ENCODE measurements at places on chromosomes 7 and 10.

GRCh38 chr10:2197663-2198062 lies 460.3 kb upstream of the ADARB2 start:
- no peak for DNase-seq

DNA sequence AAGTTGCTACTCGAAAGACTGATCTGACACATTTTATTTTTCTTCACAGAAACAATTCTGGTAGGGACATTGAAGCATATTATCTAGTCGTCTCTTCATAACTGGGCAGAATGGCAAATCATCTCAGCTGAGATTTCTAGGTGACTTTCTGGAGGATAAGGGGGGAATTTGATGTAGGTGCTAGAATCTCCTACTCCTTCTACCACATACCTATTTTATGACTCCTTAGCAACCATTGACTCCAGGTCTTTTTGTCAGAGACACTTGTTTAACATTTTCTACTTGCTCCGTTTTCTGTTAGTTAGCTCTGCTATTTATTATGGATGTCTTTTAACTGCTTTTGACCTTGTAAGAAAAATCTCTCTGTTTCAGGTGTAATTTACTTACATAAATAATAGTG lies 380.9 kb upstream of the SEMA3C start:
- no peak for DNase-seq

GRCh38 chr10:34666008-34666704 lies 148.9 kb downstream of the PARD3 start:
- DNase-seq: no peak

DNA sequence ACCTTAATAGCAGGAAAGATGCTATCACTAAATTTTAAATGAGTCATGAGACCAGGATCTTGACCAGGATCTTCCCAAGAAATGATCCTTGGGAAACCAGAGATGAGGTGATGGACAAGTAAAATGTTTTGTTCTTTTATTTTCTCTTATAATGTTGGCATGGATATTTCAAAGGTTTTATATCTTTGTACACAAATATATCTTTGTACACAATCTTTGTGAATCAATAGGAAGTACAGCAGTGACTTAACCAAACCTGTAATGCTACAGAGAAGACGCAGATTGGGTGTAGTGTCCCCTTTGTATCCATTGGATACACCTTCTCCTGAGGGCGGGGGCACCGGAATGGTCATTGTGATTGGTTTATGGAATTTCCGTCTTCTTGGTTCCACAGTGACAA lies 180.1 kb upstream of the CCDC6 start:
- no peak for DNase-seq

DNA sequence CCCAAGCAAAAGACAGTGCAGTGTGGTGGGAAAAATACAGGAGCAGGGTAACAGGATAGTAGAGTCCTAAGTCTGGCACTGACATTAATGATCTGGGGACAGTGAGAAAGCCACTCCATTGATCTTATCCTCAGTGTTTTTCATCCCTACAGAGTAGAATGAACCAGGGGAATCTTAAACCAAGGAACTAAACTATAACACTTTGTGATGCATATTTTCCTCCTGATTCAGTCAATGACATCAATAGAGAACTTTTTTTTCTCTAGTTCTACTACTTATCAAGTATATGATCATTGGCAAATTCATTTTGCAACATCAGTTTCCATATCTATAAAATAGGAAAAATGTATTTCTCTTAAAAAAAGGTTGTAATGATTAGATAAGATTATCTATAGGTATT lies 151.1 kb downstream of the TMEM26 start:
- DNase-seq: no peak

DNA sequence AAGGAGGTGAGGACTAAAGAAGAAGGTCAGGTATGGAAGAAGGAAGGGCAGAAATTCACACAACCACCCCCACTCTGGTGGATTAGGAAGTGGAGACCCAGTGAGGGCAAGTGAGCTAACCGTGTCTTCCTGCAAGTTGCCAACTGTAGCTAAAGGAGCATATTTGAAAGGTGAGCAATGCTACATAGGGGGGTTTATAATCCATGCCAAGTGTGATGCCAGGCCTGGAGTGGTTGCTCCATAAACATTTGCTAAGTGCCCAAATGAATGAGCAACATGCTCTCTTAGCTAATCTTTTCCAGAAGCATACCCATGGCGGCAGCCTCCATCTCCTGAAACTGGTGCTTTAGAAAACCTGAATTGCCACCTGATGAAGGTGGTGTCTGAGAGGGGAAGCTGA lies 121.6 kb downstream of the LRRC18 start:
- no peak for DNase-seq

DNA sequence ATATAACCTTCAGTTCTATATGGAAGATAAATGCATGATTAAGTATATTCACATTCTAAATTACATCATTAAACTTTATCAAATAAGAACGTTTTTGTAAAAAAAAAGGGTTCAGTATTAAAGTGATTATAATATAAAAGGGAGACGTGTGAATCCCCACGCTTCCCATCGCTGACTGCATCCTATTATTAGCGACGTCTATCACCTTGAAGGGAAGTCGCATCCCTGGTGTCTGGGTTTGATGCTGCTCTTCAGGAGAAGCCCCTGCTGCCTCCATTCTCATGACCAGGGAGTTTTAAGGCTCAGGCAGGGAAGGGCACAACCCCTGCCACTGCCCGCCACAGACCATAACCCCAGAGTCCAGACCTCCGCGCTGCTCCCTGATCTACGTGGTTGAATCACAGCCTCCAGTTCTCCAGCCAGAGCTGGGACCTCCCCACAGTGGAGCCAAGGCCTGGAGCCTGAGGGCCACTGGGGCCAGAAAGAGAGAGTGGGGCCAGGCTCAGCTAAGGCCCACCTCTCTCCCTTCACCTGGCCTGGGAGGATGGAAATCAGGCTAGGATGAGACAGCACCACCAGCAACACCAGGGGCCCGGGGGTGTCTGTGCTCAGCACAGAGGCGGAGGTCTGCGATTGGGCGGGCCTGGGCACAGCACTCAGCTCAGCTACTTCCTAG lies 130.6 kb downstream of the TCERG1L start:
- DNase-seq: no peak

DNA sequence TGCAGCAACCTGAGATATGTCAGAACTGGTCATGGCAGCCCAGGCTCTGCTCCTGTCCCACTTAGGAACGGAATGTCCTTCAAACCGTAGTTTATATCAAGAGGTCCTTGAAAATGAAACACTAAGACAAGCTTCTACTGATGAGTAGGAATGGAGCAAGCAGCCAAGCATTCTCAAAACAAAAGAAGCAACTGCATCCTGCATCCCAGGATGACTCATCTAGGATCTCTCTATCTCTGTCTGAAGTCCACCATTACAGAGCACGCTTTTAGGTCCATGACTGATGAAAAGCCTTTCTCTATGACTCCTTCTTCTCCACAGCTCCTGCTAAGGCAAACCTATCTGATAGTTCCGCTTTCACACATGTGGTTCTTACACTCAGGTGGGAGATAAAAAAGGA lies 16.3 kb downstream of the MBL2 start:
- DNase-seq: no peak

DNA sequence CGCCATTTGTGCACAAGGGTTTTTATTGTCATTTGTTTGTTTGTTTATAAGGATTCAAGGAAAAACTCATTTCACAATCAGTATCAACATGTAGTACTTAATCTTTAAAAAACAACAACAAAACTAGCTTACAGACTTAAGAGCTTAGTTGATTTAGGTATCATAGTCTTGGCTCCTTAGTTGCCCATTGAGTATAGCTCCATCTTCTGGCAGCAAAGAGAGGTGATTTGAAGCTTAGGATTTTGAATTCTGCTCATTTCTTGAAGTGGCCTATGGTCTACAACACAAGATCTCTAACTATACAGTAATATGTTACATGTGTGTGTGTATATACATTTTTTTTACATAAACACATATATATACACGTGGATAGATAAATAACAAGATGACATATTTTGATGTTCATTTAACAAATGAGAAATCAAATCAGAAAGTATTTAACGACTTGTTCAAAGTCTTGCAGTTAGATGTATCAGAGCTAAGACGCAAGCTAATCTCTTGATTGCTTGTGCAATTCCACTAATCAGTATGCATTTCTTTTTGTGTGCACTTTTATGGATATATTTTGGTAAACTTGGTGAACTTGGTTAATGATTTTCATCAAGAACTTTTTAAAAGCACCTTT lies 307.3 kb downstream of the CAMK1D start:
- no peak for DNase-seq

GRCh38 chr10:2296179-2296891 lies 559.0 kb upstream of the ADARB2 start:
- no peak for DNase-seq

DNA sequence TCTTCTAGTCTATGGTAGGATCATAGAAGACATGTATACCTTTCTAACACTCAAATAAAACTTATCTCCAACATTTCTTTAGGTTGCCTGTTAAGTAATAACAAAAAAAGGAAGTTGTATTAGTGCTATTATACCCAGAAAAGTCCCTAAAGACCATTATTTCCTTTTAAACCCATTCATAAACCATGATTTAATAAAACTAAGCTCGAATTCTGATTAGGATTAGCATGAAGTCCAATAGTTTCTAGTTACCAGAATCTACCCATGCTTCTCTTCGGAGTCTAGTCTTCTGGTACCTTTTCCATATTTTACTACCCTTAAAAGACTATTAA lies 62.7 kb downstream of the USP6NL start:
- DNase-seq: no peak

- no peak for DNase-seq
These were observed 246.9 kb upstream of the GLI3 start for GRCh38 chr7:42483886-42484285.

DNA sequence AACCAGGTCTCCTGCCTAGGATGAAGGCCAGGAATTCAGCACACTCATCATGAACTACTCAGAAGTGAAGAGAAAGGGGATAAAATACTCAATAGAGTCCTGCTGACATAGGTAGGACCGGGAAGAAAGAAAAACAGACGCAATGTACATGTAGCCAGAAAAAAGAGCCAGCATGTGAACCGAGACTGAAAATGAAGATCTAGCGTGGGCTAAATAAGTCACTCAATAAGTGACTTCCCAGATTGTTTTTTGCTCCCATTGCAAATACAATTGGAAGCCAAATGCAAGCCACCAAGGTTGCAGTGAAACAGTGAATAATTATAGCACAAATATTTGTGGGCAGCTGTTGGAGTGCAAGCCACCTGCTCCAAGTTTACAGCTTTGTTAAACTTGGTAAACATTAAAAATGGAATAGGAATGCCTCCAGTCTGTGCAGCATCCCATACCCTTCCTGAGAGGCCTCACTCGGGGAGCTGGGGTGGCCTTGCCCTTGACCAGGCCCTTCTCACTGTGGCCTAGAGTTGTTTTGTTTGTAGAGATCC lies 34.7 kb upstream of the HPS1 start:
- DNase-seq: no peak

- no peak for DNase-seq
These were observed 847.2 kb downstream of the CCSER2 start for GRCh38 chr10:85175635-85176034.

GRCh38 chr10:93072225-93072712 lies 1.4 kb upstream of the CYP26A1 start:
- peak; percentile 45 for DNase-seq

GRCh38 chr7:11818281-11818680 lies 13.7 kb downstream of the THSD7A start:
- DNase-seq: no peak

DNA sequence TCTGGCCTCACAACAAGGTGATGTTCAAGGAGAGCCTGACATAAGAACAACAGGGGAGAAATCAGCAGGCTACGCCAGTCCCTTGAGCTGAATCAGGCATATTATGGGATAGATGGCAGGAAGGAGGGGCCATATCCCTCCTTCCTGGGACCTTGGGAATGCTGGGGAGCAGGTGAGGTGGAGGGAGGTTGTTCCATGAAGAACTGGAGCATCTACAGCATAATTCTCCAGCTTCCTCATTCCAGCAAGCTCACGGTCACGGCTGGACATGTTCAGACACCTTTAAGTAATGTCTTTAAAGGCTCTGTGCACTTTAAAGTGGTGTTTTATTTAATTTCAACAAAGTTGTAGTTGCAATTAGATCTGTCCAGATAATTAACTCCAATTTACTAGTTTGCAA lies 780.5 kb downstream of the TYW1 start:
- DNase-seq: no peak

- no peak for DNase-seq
These were observed 349.3 kb upstream of the SEMA3D start for GRCh38 chr7:85535974-85536729.

DNA sequence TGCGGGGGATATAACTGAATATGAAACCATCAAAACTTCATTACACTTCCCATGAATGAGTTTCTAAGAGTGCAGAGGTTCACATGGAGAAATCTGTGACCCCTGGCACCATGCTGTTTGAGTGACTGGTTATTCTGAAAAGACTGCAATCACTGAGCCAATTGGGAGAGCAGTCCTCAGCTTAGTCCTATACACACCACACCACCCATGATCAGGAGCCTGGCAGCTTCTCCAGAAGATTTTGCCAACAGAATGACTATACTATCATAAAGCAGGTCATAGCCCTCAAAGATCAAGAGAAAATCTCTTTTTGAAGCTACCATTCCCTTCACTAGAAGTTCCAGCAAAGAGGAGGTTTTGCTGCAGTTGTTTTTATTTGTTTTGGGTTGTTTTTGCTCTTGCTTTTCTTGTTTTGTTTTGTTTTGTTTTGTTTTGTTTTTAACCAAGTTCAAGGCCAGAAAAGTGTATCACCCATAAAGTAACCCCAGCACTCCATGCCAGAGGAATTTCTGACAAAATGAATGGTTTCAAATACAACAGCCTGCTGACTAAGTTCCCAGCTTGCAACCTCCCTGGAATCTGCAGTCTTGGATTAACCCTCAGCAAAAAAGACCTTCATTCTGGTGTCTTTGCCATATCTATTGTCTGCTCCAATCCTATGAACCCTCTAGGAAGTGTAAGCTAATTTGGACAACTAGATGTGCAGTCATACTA lies 19.7 kb upstream of the HGF start:
- DNase-seq: no peak

GRCh38 chr10:96986200-96986856 lies 154.2 kb downstream of the LCOR start:
- no peak for DNase-seq

GRCh38 chr10:17028798-17029197 lies 100.8 kb downstream of the CUBN start:
- DNase-seq: peak; percentile 38

- no peak for DNase-seq
These were observed 48.9 kb downstream of the ZNF503 start for GRCh38 chr10:75352650-75353049.

- no peak for DNase-seq
These were observed 21.8 kb downstream of the ANK3 start for GRCh38 chr10:60367901-60368300.

GRCh38 chr7:117961235-117961634 lies 88.0 kb upstream of the CTTNBP2 start:
- DNase-seq: no peak

GRCh38 chr10:36254199-36254598 lies 612.1 kb upstream of the FZD8 start:
- no peak for DNase-seq

- no peak for DNase-seq
These were observed 14.7 kb upstream of the SLC35B4 start for GRCh38 chr7:134331393-134331792.

GRCh38 chr7:95589766-95590165 lies 6.5 kb downstream of the PDK4 start:
- no peak for DNase-seq

- DNase-seq: peak; percentile 51
These were observed 221.7 kb downstream of the PHTF2 start for GRCh38 chr7:78020136-78020873.

GRCh38 chr10:71061472-71061871 lies 150.9 kb upstream of the UNC5B start:
- no peak for DNase-seq

Measured in activated T-cell treated with anti-CD3 and anti-CD28 coated beads, Interleukin-2, amount 50 U/mL, for 48 hours (primary cell).